Progenitor cell of endocrine pancreas (in vitro differentiated cells): ENCODE measurements at places on chromosomes 3 and 15. TPM values are rescaled to one million over a fixed set of nuclear protein-coding genes. Genes with fewer than 3 reads are reported as not detected.

DNA sequence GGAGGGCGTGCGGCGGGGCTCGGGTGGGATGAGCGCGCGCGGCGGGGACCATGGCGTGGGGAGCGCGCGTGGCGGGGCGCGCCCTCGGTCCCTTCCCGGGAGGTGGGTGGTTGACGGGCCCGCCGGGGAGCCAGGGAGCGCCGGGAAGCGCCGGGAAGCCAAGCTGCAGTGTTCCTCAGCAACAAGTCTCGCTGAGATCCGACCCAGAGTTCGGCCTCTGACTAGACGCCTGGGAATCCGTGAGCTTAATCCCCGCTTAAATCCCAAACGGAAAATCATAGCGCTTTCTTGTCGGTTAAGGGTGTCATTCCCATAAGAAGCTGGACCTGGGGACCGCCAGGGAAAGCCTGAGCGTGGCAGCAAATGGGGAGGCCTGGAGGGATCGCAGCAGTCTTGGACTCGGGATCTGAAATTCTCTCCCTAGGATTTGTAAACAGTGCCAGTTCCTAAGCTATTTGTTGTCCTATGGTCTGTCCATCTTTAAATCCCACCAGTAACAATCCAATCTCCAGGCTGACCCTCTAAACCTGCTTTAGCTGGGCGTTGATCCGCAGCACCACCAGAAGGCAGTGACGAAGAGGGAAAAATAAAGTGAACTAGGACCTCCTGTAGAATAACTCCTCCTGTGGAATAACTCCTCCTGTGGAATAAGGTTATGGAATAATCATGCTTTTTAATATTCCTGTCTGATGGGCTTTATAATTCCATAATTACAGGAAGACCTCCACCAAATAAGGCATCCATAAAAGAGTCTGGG, 570 bp upstream of the NEDD4 start:
- H3K27me3 ChIP-seq: peaks cover 18% of the 10 kb centered on the region
- peak overlapping the region; percentile 86 for H3K4me3 ChIP-seq
- H3K4me1 ChIP-seq: peaks cover 20% of the 10 kb centered on the region
- DNase-seq: no peak
- peaks cover 4% of the 10 kb centered on the region for H3K36me3 ChIP-seq
- peak overlapping the region; percentile 94 for H3K27ac ChIP-seq

- H3K4me3 ChIP-seq: no peak overlapping the region
- no peak overlapping the region for H3K27ac ChIP-seq
- H3K4me1 ChIP-seq: peaks cover 8% of the 10 kb centered on the region
- no peaks in the 10 kb centered on the region for H3K27me3 ChIP-seq
- no peak for DNase-seq
Measured at GRCh38 chr3:149428087-149428486, 46.4 kb upstream of the TM4SF4 start.

TRPM7 gene
- total RNA-seq: 39.8 and 41.0 TPM in 2 replicates

ALDH1A2 gene
- 1.4 and 2.4 TPM in 2 replicates for total RNA-seq

- DNase-seq: no peak
- H3K4me3 ChIP-seq: no peak overlapping the region
- no peaks in the 10 kb centered on the region for H3K36me3 ChIP-seq
Measured at GRCh38 chr3:134833453-134834163, 38.5 kb downstream of the EPHB1 start.

- H3K27ac ChIP-seq: no peak overlapping the region
- DNase-seq: no peak
- no peak overlapping the region for H3K4me3 ChIP-seq
- no peaks in the 10 kb centered on the region for H3K36me3 ChIP-seq
- peaks cover 4% of the 10 kb centered on the region for H3K27me3 ChIP-seq
- H3K4me1 ChIP-seq: no peaks in the 10 kb centered on the region
Measured at GRCh38 chr3:54033761-54034160, 88.6 kb upstream of the CACNA2D3 start.

POC1A gene
- total RNA-seq: 14.4 and 14.5 TPM in 2 replicates

- no peaks in the 10 kb centered on the region for H3K27me3 ChIP-seq
- no peak overlapping the region for H3K27ac ChIP-seq
- no peak overlapping the region for H3K4me3 ChIP-seq
- DNase-seq: no peak
- peaks cover 2% of the 10 kb centered on the region for H3K4me1 ChIP-seq
- no peaks in the 10 kb centered on the region for H3K36me3 ChIP-seq
Measured at GRCh38 chr3:29544701-29545363, 264.0 kb downstream of the RBMS3 start.

DNA sequence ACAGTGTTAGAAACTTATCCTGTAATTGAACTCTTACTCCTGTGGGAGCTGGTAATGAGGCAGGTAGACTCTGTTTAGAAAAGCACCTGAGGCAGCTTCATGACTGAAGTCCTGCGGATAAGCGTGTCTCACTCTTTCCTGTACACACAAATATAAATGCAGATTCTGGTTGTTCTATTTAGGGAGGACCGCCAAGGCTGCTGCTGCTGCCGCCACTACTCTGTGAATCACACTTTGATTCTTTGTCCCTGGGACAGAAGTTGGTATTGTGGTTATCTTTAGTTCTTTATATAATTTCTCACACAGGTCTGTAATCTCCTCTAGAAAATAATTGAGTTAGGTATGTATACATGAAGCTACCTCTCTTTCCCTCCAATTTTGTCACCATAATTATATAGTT, 3.6 kb downstream of the LSAMP start:
- H3K27ac ChIP-seq: no peak overlapping the region
- no peak overlapping the region for H3K4me3 ChIP-seq
- H3K4me1 ChIP-seq: peaks cover 33% of the 10 kb centered on the region
- H3K27me3 ChIP-seq: peaks cover 36% of the 10 kb centered on the region
- H3K36me3 ChIP-seq: no peaks in the 10 kb centered on the region

MORC1 gene
- total RNA-seq: not detected in 2 replicates

DNA sequence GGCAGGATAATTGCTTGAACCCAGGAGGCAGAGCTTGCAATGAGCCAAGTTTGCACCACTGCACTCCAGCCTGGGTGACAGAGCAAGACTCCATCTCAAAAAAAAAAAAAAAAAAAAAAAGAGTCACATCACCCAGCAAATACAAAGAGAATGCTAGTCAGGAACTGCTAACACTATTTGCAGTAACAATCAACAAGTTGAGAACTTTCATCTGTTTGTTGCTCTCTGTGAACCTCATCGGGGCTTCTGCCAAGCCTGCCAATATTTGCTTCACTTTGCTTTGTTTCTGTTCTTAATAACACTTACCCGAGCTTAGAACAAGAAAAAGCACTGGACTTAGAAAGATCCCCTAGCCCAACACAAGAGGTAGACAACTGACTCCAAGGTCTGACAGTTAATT, 76.9 kb downstream of the PLCH1 start:
- H3K36me3 ChIP-seq: no peaks in the 10 kb centered on the region
- peaks cover 52% of the 10 kb centered on the region for H3K4me1 ChIP-seq
- H3K27me3 ChIP-seq: no peaks in the 10 kb centered on the region
- no peak overlapping the region for H3K27ac ChIP-seq
- no peak for DNase-seq
- no peak overlapping the region for H3K4me3 ChIP-seq

- no peak for DNase-seq
- peaks cover 15% of the 10 kb centered on the region for H3K4me1 ChIP-seq
- H3K36me3 ChIP-seq: peaks cover 2% of the 10 kb centered on the region
- peaks cover 13% of the 10 kb centered on the region for H3K27me3 ChIP-seq
- no peak overlapping the region for H3K27ac ChIP-seq
- no peak overlapping the region for H3K4me3 ChIP-seq
Measured at GRCh38 chr15:70410371-70410985, 312.8 kb upstream of the TLE3 start.

GRCh38 chr15:31402003-31402402, 75.4 kb downstream of the KLF13 start:
- H3K4me1 ChIP-seq: peaks cover 10% of the 10 kb centered on the region
- no peak overlapping the region for H3K27ac ChIP-seq
- no peak for DNase-seq
- no peaks in the 10 kb centered on the region for H3K36me3 ChIP-seq
- peaks cover 17% of the 10 kb centered on the region for H3K27me3 ChIP-seq

DNA sequence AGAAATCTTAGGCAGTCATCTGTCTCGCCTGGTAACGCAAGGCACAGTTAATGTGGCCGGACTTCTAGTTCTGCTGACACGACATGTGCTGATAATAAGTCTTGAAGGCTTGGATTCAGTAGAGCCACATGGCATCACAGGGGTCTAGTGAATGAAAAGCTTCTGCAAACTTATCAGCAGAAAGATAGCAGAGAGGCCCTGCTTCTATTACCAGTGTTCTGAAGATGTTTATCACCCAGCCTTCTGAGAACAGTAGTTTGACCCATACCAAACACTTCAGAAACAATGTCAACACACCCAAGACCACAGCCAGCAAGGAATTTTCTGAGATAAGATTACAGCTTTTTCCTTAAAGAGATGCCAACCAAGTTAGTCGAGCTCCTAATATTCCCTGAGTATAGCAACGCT, 102.7 kb upstream of the UMPS start:
- peak overlapping the region; percentile 8 for H3K4me3 ChIP-seq
- peaks cover 4% of the 10 kb centered on the region for H3K36me3 ChIP-seq
- H3K27ac ChIP-seq: no peak overlapping the region
- DNase-seq: no peak

MED12L gene
- 8.9 and 10.8 TPM in 2 replicates for total RNA-seq

DNA sequence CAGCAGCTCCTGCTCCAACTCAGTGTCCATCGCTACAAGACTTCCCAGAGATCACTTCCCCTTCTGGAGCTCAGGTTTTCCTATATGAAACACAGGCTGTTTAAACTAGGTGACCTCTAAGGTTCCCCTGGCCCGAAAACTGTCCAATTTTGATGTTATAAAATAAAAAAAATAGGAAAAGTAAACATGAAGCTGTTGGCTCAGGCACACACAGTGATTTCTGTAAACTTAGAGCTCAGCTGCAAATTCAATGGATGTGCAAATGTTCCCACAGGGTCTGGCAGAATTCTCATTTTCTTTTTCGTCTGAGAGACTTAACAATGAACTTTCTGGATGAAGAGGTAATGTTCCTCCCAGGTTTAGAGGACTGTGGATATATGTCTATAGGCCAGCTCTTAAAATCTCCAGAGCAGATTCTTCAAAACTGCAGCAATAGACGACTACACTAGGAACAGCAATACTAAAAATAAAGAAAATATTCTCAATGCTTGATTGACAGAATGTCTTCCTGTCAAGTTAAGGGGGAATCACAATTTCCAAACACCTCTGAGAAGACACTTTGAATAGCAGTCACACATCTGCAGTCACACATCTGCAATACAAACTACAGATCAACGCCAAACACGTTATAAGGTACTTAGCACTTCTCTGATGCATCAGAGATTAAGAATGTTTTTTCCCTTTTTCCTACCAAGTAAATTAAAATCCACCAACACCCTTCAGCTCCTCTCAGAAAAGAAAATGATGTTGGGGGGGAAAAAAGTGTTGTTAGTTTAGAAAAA, 2.8 kb downstream of the NUP210 start:
- no peak for DNase-seq
- H3K27me3 ChIP-seq: no peaks in the 10 kb centered on the region
- H3K4me1 ChIP-seq: peaks cover 7% of the 10 kb centered on the region
- no peak overlapping the region for H3K27ac ChIP-seq
- H3K36me3 ChIP-seq: no peaks in the 10 kb centered on the region

DNA sequence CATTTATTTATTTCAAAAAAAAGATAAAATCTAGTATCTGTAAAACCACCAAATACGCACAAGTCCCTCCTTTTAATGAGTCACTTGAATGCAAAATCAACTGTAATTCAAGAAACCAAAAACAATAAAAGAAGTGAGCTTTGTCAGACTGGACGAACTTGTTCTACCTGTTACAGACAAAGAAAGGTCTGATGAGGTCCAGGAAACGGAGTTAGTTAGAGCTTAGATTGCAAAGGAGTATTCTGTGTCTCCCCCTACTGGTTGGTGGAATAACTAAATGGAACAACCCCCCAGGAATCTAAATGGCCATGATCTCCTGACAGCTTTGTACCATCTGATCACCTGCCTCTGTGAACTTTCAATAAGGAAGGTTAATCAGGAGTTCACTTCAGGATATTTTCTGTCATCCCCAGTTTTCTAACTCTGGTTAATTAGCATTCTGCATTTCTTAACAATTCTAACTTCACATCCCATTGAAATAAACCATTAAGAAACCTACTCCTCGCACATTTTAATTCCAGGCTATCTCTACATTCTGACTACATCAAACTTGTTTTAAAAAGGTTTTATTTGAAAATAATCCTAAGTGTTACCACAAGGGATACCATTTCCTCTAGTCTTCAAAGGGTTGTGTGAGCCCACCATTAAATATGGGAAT, 333.0 kb upstream of the SATB1 start:
- H3K4me1 ChIP-seq: peaks cover 14% of the 10 kb centered on the region
- H3K36me3 ChIP-seq: no peaks in the 10 kb centered on the region
- no peak overlapping the region for H3K4me3 ChIP-seq
- H3K27me3 ChIP-seq: no peaks in the 10 kb centered on the region
- H3K27ac ChIP-seq: no peak overlapping the region

GRCh38 chr3:122576174-122576940, 1.1 kb upstream of the PARP15 start:
- no peak for DNase-seq
- H3K27ac ChIP-seq: no peak overlapping the region
- peaks cover 9% of the 10 kb centered on the region for H3K4me1 ChIP-seq
- peaks cover 13% of the 10 kb centered on the region for H3K27me3 ChIP-seq
- no peak overlapping the region for H3K4me3 ChIP-seq
- H3K36me3 ChIP-seq: peaks cover 2% of the 10 kb centered on the region

SCN11A gene
- total RNA-seq: 1.5 and 1.6 TPM in 2 replicates
